ENCODE measurements at places on chromosomes 5 and 9. TPM values are rescaled to one million over a fixed set of nuclear protein-coding genes. Genes with fewer than 3 reads are reported as not detected.
A peak's percentile ranks its signal among the peaks of the same experiment; 100 is the strongest.

DNA sequence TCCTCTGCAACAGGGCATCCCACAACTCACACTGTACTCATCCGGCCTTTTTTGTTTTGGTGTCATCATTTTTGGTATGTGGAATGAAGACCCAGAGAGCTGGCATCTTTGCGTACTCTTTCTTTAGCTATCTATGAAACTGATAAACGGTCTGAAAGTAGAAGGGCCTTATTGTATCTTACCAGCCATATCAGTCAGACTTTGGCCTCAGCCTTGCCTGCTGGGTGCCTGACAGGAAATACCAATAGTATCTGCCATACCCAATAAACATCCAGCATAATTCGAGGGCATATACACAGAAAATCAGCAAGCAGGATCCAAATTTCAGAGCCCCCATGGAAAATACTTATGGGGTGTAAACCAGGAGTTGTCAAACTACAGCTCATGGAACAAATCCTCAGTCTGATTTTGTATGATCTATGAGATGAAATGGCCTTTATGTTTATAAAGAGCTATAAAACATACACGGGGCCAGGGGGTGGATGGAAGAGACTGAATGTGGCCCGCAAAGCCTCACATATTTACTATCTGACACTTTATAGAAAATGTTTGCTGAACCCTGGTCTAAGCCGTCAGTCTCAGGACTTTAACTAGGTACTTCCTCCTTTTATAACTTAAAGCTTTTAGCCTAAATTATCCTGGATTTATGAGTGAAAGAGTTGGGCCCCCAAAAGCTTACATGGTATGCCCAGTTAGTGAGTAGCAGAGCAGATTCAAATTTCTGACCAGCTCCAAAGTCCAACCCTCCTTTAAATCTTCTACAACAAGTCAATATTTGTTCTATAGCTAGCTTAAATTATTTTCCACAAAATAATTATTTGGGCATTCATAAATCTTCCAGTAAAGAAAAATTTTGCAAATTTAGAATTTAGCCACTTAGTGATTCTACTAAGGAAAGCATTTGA is 308.0 kb upstream of the PUM3 start:
- DNase-seq = no peak

DNA sequence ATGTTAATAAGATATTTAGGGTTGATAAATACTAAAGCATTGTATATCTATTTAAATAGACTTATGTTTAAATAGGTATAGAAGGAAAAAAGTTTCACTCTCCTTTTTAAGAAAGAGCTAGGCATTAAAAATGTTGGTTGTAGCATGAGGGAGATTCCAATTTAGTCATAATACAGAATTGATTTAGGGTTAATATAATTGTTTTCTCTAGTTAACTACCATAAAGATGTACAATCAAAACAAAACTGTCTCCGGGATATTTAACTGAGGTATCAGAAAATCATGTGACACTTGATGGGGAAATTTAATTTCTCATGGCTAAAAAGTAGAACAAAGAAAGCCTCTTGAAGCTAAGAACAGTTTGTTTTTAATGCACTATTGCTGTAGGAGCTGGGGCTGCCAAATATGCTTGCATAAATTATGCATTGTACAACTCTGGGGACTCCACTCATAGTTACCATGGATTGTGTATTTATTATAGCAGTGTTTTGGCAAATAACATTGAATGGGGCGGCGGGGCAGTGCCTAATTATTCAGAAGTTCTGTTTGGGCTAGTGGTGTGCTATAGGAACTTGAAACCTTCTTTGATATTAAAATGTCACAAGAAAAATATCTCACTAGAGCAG is 44.2 kb downstream of the SMC2 start:
- no peak for DNase-seq

GRCh38 chr5:18563853-18564252 is 929.6 kb downstream of the TAF11L14 start:
- DNase-seq = no peak

- DNase-seq = no peak
Observed at GRCh38 chr5:117337064-117337749, 762.6 kb upstream of the SEMA6A start.

GRCh38 chr9:95029288-95029687 is 288.2 kb downstream of the FANCC start:
- no peak for DNase-seq

DNA sequence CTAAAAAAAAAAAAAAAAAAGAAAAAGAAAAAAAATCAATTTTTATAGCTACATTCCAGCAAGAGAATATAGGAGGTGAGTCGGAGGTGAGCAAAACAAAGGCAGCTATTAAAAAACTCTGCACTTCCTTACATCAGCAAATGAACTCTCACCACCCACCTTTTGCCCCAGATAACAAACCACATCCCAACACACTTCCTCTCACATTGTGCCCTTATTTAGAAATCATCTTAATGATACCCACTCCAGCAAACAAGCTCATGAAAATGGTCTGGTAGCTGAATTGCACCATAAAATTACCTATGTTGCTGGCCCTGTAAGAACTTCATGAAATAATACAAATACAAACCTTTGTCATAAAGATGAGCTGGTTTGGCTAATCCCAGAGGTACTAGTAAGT is 82.9 kb downstream of the CEMIP2 start:
- peak; percentile 7 for DNase-seq

Gene PHPT1
- 167 TPM for total RNA-seq

Gene CCNJL
- 0.07 TPM for total RNA-seq

Gene GPR151
- total RNA-seq = not detected

Gene TAF11L12
- not detected for total RNA-seq

Gene RGS7BP
- not detected for total RNA-seq
